ENCODE measurements at places on chromosomes 1 and 21.

DNA sequence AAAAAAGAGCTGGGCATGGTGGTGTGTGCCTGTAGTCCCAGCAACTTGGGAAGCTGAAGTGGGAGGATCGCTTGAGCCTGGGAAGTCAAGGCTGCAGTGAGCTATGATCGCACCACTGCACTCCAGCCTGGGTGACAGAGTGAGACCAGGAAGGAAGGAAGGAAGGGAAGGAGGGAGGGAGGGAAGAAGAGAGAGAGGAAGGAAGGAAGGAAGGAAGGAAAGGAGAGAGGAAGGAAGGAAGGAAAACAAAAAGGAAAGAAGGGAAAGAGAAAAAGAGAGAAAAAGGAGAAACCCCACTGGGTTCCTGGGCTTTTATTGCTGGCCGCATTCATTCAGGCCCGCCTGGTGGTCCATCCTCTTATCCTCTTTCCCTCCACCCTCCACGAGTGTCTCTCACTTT, 9.8 kb downstream of the SLC2A7 start:
- DNase-seq, result no peak

DNA sequence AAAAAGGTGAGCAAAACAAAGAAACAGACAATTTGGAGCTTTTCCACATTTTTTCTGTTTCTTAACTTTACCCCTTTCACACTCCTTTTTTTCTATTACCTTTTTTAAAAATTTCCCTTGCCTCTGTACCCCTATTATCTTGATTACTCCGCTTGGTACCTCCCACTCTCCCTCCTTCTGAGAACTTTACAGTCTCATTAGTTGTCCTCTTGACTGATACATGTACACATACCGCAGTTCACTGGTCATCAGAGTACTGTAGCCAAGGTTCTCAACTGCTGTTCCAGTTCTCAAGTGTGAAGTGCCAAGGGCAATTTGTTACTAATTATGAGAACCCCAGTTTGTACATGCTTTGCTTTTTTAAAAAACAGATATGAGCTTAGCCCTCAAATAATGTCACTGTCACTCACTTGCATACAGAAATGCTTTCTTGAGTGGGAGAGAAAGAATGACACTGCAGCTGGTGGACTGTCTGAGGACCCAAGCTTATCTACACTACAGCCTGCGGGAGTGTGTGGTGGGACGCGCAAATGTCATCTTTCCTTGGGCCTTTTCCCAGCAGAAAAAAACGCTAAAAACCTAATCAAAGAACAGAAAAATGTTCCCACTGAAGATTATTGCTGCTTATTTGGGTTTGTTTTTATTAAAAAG, 160.8 kb downstream of the DISP1 start:
- no peak for DNase-seq

GRCh38 chr1:27863538-27863915, 8.8 kb upstream of the THEMIS2 start:
- DNase-seq, result no peak

DNA sequence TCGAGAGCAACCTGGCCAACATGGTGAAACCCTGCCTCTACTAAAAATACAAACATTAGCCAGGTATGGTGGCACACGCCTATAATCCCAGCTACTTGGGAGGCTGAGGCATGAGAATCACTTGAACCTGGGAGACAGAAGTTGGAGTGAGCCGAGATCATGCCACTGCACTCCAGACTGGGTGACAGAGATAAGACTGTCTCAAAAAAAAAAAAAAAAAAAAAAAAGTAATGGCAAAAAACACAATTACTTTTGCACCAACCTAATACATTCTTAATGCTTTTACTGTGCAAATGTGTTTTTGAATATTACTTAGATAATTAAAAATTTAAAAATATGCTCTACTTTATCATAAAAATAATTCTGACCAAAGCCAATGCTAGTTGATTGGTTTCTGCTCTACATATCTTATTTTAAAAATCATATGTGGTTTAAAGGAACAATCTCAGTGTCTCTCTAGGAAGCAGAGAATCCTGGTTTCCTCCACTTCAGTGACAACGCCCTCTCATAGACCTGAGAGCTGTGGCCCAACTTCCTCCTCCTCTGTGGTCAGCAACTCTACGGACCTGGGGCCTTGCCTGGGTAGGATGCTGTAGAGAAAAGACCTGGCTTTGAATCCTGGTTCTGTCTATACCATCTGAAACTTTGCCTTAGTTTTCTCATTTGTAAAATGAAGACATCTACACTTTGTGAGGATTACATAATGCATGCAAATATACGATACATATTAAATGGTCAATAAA, 64.7 kb downstream of the TGFBR3 start:
- no peak for DNase-seq

DNA sequence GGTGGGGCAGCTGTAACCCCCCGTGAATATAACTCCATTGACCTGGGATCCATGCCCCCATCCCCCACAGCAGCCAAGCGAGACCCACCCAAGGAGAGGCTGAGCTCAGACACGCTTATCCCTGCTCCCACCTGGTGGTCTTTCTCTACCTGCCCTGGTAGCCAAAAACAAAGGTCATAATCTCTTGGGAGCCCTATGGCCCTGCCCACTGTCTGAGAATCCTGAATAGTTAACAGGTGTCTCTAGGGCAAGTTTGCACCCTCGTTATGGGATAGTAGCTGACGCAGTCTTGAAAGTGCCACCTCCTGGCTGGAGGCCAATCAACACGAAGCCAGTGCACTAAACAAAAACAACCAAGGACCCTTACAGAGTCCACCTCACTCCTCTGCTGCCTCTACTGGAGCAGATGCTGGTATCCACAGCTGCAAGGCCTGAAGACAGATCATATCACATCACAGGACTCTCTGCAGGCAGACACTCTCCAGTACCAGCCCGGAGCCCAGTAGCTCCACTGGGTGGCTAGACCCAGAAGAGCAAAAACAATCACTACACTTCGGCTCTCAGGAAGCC, 134.3 kb upstream of the C1orf174 start:
- DNase-seq, result no peak

GRCh38 chr1:22166439-22166838, 23.5 kb upstream of the WNT4 start:
- DNase-seq, result no peak

DNA sequence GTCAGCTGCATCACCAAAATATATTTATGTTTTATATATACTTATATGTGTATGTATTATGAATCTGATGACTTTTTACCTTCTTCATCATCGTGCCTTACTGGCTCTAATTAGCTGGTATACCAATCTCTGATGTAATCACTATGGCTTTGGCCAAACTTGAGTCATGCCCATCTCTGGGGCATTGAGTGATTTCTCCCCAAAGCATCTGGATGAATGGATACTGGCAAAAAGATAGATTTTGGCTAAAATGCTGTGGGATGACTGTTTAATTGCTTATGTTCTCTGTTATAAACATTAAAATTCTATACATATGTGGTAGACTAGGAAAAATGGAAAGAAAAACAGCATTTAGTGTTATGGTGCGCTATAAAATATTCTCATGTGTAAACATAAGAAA, 19.6 kb downstream of the CDKN2C start:
- DNase-seq, result no peak

DNA sequence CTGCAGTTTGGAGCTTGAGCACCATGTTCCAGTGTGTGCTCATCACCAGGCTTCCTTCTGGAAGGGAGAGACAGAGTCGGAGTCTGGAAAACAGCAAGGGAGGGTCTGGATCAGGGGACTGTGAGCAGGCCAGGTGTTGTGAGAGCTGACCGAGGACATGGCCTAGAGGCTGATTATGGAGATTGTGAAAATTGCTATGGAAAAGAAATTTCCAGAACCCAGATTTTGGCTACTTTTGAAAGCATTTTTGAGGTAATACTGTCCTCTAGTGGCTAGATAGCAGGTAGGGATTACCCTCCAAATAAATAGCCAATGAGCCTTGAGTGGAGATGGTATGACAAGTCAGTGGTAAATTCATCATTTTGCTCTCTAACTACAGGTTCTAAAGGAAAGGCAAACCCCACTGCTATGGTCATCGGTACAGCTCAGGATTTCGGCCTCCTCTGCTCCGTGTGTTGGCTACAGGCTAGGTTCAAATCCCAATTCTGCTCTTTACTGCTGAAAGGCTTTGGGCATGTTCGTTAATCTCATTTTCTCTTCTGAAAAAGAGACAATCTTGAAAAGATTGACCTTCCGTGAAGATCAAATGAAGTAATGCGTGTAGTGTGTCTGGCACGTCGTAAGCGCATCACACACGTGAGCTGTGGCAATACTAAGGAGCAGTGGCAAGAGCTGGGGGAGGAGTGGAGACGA, 1.0 kb upstream of the HAO2 start:
- no peak for DNase-seq
